ENCODE measurements at places on chromosomes 12 and 14.

GRCh38 chr12:24360907-24361306 lies 411.4 kb upstream of the SOX5 start:
- no peak for DNase-seq

DNA sequence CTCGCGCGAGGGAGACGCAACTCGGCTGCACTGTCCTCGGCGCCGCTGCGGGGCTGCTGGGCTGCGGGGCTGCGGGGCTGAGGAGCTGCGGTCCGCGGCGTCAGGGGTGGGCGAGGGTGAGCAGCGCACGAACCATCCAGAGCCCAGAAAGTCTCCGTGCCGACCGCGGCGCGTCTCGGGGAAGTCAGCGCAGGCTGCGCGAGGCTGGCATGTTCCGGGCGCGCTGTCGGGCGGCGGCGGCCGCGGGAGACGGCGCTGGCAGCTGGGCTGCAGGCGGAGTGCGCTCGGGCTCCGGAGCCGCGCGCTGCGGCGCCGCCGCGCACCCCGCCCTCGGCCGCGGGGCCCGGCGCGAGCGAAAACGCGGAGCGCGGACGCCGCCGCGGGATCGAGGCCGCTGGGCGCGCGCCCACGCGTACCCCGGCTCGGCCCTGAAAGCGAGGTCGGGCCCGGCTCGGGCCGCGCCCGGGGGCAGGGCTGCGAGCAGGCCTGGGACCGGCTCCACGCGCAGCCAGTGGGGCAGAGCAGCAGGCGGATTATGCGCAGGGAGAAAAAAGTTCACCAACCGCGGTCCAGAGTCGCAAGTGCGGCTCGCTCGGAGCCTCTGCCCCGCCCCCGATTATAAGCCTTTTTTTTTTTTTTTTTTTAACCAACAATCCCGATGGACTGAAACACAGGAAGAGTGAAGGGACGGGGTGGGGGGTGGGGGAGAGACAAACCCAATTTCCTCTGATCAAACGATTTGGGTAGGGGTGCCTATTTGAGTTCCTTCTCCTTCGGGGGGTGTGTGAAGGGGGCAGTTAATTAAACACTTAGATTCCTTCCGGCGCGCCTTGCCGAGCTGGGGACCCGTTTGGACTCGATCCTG lies at the start of gene PRICKLE1:
TSS of gene PRICKLE1 (minus strand) at position 282 of the 865 bp plus-strand sequence. CDS start 117,230 bp downstream, outside the sequence.
- DNase-seq: peak; percentile 5

- DNase-seq: no peak
Observed at GRCh38 chr12:56300644-56301464, 724 bp upstream of the CS start.

GRCh38 chr14:20679907-20680306 lies 4.5 kb upstream of the RNASE4 start:
- DNase-seq: no peak

DNA sequence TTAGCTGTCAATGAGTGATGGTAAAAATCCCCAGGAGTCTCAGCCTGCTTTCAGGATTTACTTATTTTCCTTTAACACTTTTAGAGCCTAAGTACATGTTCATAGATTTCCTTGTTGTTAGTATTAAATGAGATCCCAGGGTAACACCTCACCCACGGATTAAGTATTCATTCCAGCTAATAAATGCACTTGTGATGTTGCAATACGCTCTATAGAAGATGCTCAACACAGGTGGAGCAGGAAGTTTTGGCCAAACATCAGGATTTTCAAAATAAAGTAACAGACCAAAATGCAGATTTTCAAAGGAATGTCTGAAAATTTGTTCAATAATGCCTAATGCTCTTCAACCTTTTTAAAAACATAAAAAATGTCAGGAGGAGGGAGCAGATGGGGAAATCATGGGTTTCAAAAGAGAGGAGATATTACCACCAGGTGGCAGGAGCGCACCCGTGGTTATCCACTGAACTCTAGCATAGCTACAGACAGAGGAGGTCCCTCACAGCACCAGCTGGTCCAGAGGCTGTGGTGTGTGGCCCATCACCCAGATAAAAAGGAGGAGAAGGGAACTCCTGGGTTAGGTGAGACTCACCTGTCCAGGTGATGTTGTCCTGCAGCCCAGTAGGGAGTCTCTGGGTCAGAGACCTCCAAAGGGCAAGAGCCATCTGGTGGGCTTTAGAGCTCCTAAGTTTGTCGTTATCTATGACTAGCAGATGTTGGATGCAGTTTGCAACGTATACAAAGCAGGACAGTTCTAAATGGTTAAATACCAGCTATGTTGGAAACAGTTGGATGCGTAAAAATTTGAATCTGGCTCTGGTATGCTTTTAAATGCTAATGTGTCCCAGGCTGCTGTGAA lies 1158.4 kb upstream of the TMEM132C start:
- DNase-seq: peak; percentile 37

- peak; percentile 27 for DNase-seq
Observed at GRCh38 chr12:19288603-19289244, 150.6 kb upstream of the AEBP2 start.

DNA sequence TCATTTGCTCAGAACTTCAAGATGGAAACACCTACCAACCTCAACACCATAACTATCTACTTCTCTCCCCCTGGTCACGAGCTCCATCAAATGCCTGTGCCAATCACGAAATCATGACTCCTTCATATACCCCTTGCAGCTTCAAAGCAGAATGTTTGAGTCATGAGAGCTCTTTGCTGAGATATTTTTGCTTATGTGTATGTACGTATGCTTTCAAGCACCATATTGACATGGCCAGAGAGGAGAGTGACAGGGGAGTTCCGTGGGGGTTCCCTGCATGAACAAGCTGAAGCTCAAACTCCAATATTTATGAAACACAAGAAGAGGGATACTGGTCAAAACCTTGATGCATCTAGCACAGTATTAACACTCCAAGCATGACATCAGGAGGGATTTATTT lies 374.4 kb downstream of the DPF3 start:
- DNase-seq: no peak

DNA sequence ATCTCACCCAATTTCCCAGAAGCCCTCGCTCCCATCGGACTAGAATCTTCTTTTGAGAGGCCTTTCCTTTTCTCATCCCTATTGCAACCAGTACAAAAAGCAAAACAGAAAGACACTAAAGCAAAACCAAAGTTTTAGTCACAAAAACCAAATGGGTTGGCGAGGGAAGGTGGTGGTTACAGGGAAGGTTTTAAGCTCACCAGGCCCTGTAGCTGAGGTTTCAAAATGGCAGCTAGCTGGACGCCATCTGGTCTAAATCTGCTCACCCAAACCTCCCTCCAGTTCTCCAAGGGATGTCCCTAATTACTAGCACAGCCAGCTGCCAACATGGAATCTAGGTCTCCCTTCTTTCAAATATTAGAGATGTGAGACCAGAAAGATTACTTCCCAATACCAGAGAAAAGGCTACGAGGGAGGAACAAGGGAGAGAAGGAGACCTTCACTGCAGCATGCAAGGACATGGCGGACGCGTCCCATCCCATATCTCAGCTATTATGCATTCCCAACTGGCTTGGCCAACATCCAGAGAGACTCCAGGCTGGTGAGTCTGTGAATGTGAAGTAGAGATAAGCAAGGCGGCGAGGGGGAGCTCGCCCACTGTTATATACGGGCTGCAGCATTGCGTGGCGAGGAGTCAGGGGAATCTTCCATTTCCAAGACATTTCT lies 70.8 kb downstream of the DPF3 start:
- DNase-seq: no peak

DNA sequence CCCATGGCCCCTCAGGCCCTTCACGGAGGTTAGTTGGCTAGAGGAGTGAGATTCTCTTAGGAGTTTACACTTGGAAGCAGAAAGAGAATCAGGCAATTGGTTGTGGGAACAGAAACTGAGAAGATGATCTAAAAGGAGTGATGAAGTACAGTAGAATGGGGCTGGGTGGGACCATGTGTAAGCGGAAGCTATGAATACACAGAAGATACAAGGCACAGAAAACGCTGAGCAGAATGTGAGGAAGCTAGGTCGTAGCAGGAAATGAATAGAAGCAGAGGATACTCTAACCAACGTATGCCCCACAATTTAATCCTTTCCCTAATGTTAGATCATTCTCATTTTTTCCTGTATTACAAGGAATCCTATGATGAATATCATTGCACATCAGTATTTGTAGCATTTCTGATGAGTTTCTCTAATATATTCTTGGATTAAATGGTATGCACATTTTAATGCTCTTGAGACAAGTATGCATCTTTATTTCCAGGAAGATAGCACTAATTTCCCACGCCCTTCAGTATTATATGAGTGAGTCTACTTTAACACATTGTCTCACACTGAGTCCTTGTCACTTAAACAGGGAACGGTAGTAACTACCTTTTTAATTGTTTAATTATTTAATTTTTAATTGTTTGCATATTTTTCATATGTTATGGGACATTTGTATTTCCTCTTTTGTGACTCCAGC lies 273.2 kb downstream of the APAF1 start:
- DNase-seq: no peak

- DNase-seq: no peak
Observed at GRCh38 chr14:100532906-100533655, 54.1 kb downstream of the BEGAIN start.

DNA sequence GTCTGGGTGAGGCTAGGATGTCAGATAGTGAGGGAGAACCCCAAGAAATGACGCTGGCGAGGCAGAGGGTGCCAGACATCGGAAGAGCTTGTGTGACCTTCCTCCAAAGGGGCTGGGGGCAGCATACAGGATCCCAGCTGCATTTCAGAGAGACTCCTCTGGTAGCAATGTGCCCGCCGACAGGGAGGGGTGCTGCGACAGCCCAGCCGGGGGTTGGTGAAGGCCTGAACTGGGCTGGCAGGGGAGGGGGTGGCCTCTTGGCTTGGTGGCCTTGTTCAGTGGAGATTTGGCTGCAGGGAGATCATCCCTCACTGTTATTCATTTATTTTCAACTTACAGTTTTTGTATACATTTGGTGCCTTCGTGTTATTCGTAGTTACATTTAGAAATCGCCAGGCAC lies 5.2 kb downstream of the TCHP start:
- no peak for DNase-seq

- DNase-seq: no peak
Observed at GRCh38 chr12:132886529-132887477, 602 bp downstream of the CHFR start.

GRCh38 chr14:56088941-56089340 lies 29.3 kb upstream of the PELI2 start:
- DNase-seq: no peak

- DNase-seq: no peak
Observed at GRCh38 chr12:12214201-12214600, 52.6 kb downstream of the LRP6 start.

GRCh38 chr12:18898470-18898869 lies 160.6 kb downstream of the CAPZA3 start:
- DNase-seq: no peak
